ENCODE measurements at places on chromosomes 2 and 18. TPM values are rescaled to one million over a fixed set of nuclear protein-coding genes. Genes with fewer than 3 reads are reported as not detected.

MERTK gene
- 1.3 TPM for total RNA-seq

MTCL1 gene
- total RNA-seq: 0.20 TPM

IHH gene
- not detected for total RNA-seq

SNED1 gene
- 2.5 TPM for total RNA-seq

CD207 gene
- total RNA-seq: not detected

CAD gene
- total RNA-seq: 138 TPM

DLGAP1 gene
- 0.36 TPM for total RNA-seq

SFTPB gene
- total RNA-seq: not detected

CLEC4F gene
- 0.10 TPM for total RNA-seq

FBXO41 gene
- total RNA-seq: 30.9 TPM

ACADL gene
- not detected for total RNA-seq

KATNAL2 gene
- total RNA-seq: 0.27 TPM

GRCh38 chr2:165909466-165909865 is 44.1 kb downstream of the TTC21B start:
- DNase-seq: no peak

- DNase-seq: no peak
Observed at GRCh38 chr18:21980744-21981143, 188.6 kb upstream of the GATA6 start.

DNA sequence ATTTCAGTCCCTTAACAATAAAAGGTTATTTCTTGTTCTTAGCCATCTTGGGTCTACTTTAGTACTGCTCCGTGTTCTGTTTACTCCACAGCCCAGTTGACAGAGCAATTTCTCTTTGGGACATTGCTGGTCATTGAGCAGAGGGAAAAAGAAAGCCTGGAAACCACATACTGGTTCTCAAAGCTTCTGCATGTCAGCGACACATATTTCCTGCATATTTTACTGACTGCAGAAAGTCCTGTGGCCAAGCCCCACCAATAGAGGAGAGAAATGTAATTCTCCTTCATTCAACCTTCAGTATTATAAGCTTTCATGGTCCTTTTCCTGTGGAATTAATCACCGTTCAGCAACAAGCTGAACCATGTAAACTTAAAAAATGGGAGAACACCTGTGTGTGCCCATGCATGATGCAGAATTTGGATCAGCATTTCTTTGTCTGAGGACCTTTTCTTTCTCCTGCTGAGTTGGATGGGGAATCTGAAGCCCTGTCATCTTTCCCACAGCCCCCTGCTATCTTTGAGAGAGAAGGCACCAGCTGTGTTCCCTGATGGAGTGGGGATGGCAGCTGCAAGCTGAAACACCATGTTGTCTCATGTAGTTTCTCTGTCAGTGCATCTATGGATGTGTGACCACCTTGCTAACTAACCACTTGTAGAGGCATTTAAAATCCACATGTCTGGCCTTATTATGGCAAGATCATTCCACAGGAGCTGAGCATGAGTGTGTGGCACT is 431.6 kb downstream of the MEIS1 start:
- DNase-seq: no peak

DNA sequence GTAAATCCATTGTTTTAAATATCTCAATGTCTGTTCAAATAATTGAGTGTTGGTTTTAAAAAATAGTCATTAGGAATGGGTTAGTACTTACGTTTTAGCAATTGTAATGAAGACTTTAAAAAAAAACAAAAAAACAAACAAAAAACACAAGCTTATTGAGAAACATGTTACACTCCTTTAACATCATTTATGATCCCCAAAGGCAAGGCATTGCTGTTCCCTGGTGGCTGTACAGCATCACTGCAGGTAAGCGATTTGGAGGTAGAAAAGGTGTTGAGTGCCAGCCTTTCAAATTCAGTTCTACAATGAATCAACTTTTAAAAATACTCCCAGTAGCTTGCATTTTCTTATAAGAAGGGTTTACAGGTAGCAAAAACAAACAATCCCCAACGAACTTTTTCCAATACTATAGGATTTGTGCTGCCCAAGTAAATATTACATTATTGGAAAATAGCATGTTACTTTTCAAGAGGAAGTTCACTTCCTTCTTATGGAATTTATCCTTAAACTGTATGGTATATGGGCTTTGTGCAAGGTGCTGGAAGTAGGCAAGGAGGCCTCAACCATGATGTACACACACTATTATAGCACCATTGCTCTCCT is 27.5 kb downstream of the CNRIP1 start:
- no peak for DNase-seq

- DNase-seq: no peak
Observed at GRCh38 chr2:5410991-5411700, 281.0 kb upstream of the SOX11 start.

GRCh38 chr2:70385966-70386595 is 84.2 kb upstream of the FAM136A start:
- DNase-seq: no peak

DNA sequence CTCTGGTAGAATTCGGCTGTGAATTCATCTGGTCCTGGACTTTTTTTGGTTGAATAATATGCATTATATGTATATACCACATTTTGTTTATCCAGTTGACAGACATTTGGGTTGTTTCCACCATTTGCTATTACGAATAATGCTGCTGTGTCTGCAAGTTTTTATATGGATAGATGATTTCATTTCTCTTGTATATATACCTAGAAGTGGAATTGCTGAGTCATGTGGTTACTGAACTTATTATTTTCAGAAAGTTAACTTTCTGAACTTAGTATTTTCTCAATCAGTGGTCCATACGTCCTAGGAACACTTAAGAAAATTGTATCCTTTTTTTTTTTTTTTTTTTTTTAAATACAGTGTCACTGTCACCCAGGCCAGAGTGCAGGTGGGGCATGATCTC is 63.3 kb downstream of the RIF1 start:
- DNase-seq: no peak

- no peak for DNase-seq
Observed at GRCh38 chr2:85736456-85737355, 17.1 kb upstream of the ATOH8 start.

- no peak for DNase-seq
Observed at GRCh38 chr18:79442508-79443221, 46.9 kb downstream of the NFATC1 start.

- DNase-seq: no peak
Observed at GRCh38 chr2:121858369-121858768, 102.9 kb downstream of the TSN start.

GRCh38 chr2:217489145-217489960 is 513.4 kb downstream of the TNS1 start:
- DNase-seq: no peak

- DNase-seq: no peak
Observed at GRCh38 chr2:99850084-99850710, 292.2 kb downstream of the AFF3 start.

- DNase-seq: no peak
Observed at GRCh38 chr2:205496370-205496769, 185.9 kb upstream of the NRP2 start.

DNA sequence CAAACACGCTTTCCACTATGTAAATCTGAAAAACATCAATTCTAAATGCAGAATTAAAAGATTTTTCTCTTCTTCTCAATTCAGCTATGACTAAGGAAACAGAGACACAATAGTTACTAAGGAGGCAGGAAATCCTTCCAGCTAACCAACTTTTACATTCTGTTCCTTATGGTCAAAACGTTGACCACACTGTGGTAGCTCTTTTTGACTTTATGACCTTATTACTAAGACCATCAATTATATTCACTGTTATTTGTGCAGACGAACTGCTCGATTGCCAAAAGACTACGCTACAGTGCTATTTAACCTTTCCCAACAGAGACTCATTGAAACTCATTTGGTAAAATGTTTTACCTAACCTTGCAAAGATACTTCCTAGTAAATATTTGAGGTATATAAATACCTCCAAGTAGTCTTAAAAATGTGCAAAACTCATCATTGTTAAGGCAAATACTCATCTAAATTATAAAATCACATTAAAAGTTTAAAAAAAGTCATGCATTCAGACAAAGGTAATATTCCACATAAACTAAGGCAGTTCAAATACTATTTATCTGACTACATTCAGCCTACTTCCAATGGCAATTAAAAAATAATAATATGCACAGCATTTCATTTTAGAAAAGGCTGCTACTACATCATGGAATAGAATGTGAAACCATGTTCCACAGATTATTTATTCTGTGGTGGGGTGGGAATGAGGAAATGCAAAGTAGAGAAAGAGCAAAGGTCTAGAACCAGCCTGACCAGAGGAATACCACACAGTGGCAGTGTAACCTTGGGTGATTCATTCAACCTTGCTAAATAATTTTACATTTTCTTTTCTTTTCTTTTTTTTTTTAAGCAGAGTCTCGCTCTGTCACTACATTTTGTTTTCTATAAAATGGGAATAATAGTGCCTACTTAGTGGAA is 139.9 kb downstream of the THADA start:
- DNase-seq: no peak

GRCh38 chr2:190447766-190448165 is 39.6 kb downstream of the MFSD6 start:
- no peak for DNase-seq

- no peak for DNase-seq
Observed at GRCh38 chr2:48249631-48250473, 280.1 kb upstream of the STON1 start.

DNA sequence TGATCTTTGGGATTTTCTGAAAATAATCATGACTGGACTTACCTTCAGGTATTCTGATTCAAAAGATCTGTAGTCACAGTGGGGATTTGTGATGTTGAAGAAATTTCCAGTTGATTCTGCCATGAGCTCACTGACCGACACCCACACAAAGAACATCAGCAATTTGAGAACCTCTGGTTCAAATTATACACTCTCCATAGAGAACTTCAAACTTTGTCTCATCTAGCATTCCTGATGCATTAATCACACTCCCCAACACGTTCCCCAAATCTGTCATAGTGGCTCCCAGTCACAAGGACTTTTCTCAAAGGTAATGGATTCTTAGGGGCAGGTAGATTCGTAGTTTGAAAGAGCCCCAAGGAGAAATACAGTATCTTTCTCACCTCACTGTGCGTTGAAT is 584.3 kb downstream of the FBXO15 start:
- no peak for DNase-seq

GRCh38 chr2:53600815-53601214 is 166.8 kb upstream of the CHAC2 start:
- DNase-seq: no peak

Data from activated T-helper 1 cell treated with anti-CD3 and anti-CD28 coated beads, Interleukin-12 subunit alpha, Interleukin-12 subunit beta, Interleukin-2, Interleukin-4 antibody, amounts not matched to agents 30 ng/mL and 10 ng/mL and 1 ng/mL, durations not matched to agents 14 hours and 24 hours and 36 hours (primary cell).